ENCODE measurements at places on chromosomes 2 and 18.
A peak's percentile ranks its signal among the peaks of the same experiment; 100 is the strongest.

GRCh38 chr2:231780123-231780908, 766 bp downstream of the PDE6D start:
- H3K36me3 ChIP-seq, result no peaks in the 10 kb centered on the region
- H3K27ac ChIP-seq, result peak overlapping the region; percentile 27
- peaks cover 10% of the 10 kb centered on the region for H3K4me1 ChIP-seq
- H3K27me3 ChIP-seq, result no peaks in the 10 kb centered on the region
- DNase-seq, result peak; percentile 64

GRCh38 chr2:60555783-60556139, 2.3 kb upstream of the BCL11A start:
- DNase-seq, result no peak
- H3K4me1 ChIP-seq, result peaks cover 21% of the 10 kb centered on the region
- no peaks in the 10 kb centered on the region for H3K36me3 ChIP-seq
- H3K4me3 ChIP-seq, result peak overlapping the region; percentile 92

DNA sequence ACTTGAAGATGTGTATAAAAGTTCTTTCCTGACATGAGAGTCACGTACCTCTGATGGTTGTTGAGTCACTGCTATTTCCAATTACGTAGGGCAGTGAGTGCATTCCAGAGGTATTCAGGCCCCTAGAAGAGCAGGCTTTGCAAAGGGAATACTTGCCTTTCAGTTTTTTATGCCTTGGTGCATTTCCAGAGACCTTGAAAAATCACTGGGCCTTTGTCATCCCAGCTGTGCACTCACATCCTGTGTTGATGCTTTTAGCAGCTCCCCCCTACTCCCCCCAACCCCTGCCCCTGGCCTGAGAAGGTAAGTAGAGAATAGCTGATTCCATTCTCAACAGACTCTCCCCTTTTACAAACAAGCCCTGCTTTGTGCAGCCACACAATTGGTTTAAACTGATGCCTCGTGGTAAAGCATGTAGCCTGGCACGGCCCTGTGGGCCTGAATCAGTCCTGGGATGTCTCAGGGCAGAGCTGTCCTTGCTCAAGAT, 174.2 kb downstream of the PRPF40A start:
- H3K36me3 ChIP-seq, result no peaks in the 10 kb centered on the region
- peak; percentile 75 for DNase-seq
- H3K4me1 ChIP-seq, result peaks cover 36% of the 10 kb centered on the region
- no peak overlapping the region for H3K4me3 ChIP-seq
- no peaks in the 10 kb centered on the region for H3K27me3 ChIP-seq

- H3K27ac ChIP-seq, result no peak overlapping the region
- H3K4me3 ChIP-seq, result no peak overlapping the region
- no peaks in the 10 kb centered on the region for H3K4me1 ChIP-seq
- H3K36me3 ChIP-seq, result no peaks in the 10 kb centered on the region
Observed at GRCh38 chr18:63820694-63821093, 45.5 kb downstream of the SERPINB7 start.

DNA sequence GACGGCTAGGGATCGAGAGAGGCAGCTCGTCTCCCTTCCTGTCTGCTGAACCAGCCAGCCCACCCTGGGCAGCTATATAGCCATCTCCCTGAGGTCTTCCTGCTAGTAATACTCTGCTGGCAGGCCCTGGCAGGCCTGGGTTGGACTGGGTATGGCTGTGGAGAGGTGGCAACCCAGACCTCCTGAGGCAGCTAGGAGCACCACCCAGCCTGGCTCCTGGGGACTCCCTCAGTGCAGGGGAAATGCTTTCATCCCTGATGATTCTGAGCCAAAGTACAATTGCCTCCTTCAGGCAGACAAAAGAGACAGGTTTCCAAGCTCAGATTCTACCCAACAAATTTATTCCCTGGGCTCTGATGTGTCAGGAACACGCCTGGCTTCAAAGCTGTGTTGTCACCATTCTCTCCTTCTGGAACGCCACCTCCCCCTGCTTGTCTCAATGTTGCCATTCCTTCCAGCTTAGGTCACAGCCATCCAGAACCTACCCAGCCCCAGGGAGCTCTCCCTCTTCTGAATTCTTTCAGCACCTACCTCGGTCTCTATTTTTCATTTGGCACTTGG, 4.7 kb upstream of the DNAJB2 start:
- DNase-seq, result peak; percentile 77
- peak overlapping the region; percentile 67 for H3K27ac ChIP-seq
- no peak overlapping the region for H3K4me3 ChIP-seq
- H3K4me1 ChIP-seq, result peaks cover 9% of the 10 kb centered on the region
- H3K36me3 ChIP-seq, result no peaks in the 10 kb centered on the region

Data from hepatocyte (in vitro differentiated cells).